Psoas muscle (tissue), 8 donors: ENCODE measurements at places on chromosomes 12 and 14. TPM values are rescaled to one million over a fixed set of nuclear protein-coding genes. Genes with fewer than 3 reads are reported as not detected.

DNA sequence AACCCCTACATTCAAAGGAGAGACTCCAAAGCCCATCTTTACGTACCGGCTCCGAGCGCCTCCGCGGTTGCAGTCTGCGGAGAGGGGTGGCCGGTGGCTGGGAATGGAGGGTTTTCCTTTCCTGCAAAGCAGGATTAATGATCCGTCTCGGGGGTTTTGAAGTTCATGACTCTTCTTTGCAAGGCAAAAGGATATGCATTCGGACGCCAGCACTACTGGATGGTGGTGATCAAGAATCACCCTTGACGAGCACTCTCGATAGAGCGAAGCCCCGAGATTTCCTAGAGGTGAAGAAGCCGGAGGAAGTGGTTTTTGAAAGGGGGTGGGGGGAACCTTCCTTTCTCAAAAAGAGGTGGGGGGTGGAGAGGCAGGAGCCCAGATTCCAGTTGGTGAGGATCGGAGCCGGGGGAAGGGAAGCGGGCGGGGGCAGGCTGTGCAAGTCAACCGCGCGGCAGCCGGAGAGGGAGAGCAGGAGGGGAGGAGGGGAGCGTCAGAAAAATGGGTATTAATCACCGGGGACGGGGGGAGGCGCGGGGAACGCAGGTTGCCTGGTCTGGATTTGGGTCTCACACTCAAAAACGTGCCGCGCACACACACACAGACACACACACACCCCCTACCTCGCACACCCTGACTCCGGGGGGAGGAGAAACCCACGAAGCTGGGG, at the start of gene GRIN2B:
TSS of gene GRIN2B (minus strand) at position 307 of the 667 bp plus-strand sequence. CDS start 115,394 bp downstream, outside the sequence.
- no peak for DNase-seq
- no peaks in the 10 kb centered on the region for H3K36me3 ChIP-seq
- no peak within 1 kb of the TSS for H3K27ac ChIP-seq

DNA sequence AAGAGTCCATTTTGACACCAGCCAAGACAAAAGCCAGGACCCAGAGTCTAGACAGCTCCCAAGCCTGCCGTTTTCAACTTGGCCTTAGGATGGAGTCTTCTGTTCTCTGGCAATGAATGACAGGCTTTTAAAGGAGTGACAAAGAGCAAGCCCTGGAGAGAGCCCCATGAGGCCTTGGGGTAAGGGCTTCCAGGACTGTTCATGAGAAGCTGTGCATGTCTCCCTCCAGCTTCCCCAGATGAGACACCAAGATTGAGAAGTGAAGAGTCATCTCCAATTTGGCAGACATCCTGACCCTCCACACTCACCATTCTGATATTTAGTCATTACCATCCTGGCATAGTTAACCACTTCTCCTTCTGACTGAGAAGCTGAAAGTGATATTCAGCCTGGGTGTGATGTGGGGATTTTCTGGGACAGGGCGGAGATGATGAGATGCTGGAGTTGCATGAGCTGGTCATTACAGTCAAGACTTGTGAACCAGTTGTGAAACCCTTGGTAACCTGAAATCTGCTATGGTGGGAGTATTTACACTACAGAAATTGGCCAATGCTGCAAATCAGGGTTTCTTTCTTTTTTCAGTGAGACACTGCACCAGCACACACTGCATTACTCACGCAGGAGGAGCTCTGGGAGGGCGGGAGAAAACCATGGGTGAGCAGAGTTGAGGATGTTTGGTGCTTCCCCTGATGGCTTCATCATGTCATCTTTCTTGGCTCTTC, 77.8 kb downstream of the VCPKMT start:
- H3K27me3 ChIP-seq: no peaks in the 10 kb centered on the region
- H3K4me3 ChIP-seq: no peak overlapping the region
- H3K4me1 ChIP-seq: no peaks in the 10 kb centered on the region
- DNase-seq: no peak

DNA sequence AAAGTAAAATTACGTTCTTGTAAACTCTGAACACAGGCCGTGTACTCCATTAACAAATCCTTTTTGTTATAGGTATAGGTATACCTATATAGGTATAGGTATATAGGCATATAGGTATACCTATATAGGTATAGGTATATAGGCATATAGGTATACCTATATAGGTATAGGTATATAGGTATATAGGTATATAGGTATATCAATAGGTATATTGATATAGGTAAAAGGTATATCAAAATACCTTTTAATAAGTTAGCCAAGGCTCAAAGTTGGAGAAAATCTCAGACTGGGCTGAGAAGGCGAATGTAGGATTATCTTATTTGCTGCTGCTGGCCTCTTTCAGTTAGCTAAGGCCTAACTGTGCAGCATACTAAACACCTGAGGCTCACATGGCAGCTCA, 3.4 kb downstream of the SCFD1 start:
- H3K4me1 ChIP-seq: peaks cover 26% of the 10 kb centered on the region
- H3K4me3 ChIP-seq: no peak overlapping the region
- no peak overlapping the region for H3K27ac ChIP-seq
- H3K36me3 ChIP-seq: peaks cover 6% of the 10 kb centered on the region
- H3K27me3 ChIP-seq: no peaks in the 10 kb centered on the region

The PTPN21 gene
- polyA plus RNA-seq: 6.6 TPM

The TMEM229B gene
- polyA plus RNA-seq: 0.48 TPM

DNA sequence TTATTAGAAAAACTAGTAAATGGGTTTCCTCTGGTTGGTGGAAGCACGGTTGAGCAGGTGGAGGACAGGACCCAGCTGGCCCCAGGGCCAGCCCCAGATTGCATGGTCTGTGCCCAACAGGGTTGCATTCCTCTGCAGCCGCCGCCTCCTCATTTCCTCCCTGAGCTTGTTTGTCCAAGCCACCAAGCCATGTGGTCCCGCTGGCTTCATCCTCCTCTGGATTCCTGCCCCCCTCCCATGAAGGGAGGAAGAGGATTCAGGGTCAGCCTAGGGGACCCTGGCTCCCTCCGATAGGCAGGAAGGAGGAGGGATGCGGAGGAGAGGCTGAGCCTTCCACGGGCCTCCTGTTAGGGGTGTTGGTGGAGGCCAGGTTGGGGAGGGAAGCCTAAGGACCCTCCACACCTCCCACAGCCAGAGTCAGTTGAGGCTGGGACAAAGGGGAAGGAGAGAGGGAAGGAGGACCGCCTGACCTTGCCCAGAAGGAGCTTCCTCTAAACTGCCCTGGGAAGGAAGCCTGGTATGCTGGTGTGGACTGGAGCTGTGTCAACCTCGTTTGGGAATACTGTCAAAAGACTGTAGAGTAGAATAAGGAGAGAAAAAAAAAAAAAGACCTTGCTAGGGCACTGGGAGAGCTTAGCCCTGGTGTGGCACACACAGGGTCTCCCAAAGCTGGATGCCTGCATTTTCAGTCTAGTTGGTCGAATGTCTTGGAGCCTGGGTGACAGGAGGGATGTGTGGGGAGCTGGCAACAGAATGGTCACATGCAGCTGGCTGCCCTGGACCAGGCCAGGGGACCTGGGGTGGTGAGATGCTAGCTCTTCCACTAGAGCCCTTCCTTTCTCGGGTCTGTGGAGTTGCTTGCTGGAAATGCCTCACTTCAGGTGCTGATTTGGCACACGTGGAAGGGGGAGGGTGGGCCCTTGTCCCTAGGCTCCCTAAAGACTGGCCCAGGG, 42.4 kb downstream of the PLEKHG3 start:
- no peaks in the 10 kb centered on the region for H3K27me3 ChIP-seq
- H3K4me3 ChIP-seq: no peak overlapping the region
- H3K36me3 ChIP-seq: peaks cover 53% of the 10 kb centered on the region
- DNase-seq: no peak
- peaks cover 20% of the 10 kb centered on the region for H3K4me1 ChIP-seq

GRCh38 chr12:94699801-94700200, 49.4 kb upstream of the TMCC3 start:
- no peak overlapping the region for H3K27ac ChIP-seq
- H3K36me3 ChIP-seq: no peaks in the 10 kb centered on the region
- H3K4me1 ChIP-seq: peaks cover 12% of the 10 kb centered on the region
- H3K27me3 ChIP-seq: no peaks in the 10 kb centered on the region
- DNase-seq: no peak

DNA sequence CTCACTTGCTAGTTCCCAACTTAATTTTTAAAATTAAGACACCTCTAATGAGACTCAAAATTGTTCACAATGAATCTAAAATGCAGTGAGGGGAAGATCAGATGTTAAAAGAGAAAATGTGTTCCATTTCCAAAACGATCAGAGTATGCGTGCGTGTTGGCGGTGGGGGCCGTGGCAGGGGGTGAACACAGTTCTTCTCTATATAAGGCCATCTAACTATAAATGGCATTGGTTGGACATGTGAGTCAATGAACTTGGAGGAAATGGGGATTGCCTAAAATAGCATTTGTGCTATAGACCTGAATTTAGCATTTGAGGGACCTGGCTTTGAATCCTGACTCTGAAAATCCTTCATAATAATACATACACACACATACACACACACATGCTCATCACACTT, 149.4 kb downstream of the FOXN3 start:
- H3K36me3 ChIP-seq: no peaks in the 10 kb centered on the region
- no peak for DNase-seq
- no peak overlapping the region for H3K4me3 ChIP-seq

- H3K4me3 ChIP-seq: no peak overlapping the region
- no peaks in the 10 kb centered on the region for H3K27me3 ChIP-seq
- no peaks in the 10 kb centered on the region for H3K36me3 ChIP-seq
- H3K4me1 ChIP-seq: no peaks in the 10 kb centered on the region
- no peak overlapping the region for H3K27ac ChIP-seq
These were observed 56.5 kb downstream of the KDM2B start for GRCh38 chr12:121524196-121524916.
